Effector CD8-positive, alpha-beta T cell (primary cell): ENCODE measurements at places on chromosomes 13 and 19.
A peak's percentile ranks its signal among the peaks of the same experiment; 100 is the strongest.

DNA sequence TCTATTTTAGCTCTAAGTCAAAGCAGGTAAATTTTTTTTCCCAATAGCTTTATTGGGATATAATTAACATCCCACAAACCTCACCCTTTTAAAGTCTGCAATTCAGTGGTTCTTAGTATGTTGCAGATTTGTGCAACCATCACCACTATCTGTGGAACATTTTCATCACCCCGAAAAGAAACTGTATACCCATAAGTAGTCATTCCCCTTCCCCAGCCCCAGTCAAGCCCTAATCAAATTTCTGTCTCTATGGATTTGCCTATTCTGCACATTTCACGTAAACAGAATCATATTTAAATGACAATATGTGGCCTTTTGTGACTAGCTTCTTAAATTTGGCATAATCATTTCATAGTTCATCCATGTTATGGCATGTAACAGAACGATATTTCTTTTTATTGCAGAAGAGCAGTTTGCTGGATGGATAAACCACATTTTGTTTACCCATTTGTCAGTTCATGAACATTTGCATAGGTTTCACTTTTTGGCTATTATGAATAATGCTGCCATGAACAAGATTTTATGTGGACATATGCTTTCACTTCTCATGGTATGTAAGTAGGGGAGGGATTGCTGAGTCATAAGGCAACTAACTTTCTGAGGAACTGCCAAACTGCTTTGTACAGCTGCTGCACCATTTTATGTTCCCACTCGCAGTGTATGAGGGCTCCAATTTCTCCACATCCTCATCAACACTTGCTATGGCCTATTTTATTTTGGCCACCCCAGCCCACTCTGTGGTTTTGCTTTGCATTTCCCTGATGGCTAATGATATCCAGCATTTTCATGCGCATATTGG lies 10.9 kb downstream of the SLC46A3 start:
- no peak for DNase-seq

- no peak for DNase-seq
These were observed 93.4 kb downstream of the ABCC4 start for GRCh38 chr13:95207769-95208366.

- DNase-seq = no peak
These were observed 63.1 kb downstream of the COG3 start for GRCh38 chr13:45527699-45528462.

DNA sequence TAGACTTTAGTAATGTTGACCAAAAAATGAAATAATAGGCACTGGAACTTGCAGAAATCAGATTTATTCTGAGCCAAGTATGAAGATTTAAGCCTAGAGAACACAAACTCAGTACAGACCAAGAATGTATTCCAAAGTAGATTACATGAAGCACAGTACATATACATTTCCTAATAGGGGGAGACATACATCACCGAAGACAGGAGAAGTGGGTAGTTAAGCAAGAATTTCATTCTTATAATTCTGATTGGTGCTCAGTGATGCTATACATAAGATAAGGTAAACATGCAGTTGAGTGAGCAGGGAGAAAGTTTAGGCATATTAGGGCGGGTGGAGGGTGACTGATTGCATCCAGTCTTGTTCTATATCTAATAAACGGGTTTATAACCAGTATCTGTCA lies 2218.8 kb downstream of the PCDH9 start:
- no peak for DNase-seq

GRCh38 chr13:113739527-113740285 lies 19.3 kb upstream of the TMEM255B start:
- no peak for DNase-seq

DNA sequence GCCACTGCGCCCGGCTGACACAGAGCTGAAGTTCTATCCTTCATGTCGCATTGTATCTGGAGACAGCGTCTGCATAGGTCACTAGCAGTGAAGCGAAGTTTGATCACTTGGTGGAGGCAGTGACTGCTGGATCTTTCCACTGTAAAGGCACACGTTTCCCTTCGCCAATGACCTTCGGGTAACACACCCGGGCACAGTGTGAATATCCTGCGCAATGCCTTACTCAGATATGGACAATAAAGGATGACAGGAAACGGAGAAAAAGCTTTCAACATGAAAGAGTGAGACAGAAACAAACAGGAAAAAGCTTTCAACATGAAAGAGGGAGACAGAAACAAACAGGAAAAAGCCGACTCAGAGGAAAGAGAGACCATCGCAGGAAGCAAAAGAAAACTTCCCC lies 17.1 kb downstream of the ARL11 start:
- DNase-seq = no peak

DNA sequence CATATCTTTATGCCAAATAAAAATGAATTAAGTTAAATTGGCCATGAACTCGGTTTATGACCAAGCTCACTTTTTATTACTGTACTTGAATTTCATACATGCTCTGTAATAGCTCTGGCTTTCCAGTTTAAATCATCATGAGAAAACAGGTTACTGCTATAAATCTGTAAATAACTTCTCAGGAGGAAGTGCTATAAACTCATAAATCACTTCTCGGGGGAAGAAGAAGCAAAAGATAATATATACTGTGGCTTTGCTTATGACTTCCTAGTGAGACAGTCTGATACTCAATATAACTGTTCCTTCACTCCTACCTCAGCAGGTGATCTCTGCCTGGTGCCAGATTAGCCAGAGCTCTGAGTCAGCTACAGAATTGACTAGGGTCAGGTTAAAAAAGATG lies 12.5 kb downstream of the SUPT20H start:
- no peak for DNase-seq

GRCh38 chr19:1026783-1027649 lies 608 bp downstream of the CNN2 start:
- DNase-seq = no peak

- DNase-seq = no peak
These were observed 155.7 kb upstream of the SOX1 start for GRCh38 chr13:111911121-111911720.

- no peak for DNase-seq
These were observed 1620.6 kb upstream of the MIR17HG start for GRCh38 chr13:89726690-89727435.

GRCh38 chr13:73967397-73968165 lies 166.6 kb downstream of the KLF12 start:
- no peak for DNase-seq

DNA sequence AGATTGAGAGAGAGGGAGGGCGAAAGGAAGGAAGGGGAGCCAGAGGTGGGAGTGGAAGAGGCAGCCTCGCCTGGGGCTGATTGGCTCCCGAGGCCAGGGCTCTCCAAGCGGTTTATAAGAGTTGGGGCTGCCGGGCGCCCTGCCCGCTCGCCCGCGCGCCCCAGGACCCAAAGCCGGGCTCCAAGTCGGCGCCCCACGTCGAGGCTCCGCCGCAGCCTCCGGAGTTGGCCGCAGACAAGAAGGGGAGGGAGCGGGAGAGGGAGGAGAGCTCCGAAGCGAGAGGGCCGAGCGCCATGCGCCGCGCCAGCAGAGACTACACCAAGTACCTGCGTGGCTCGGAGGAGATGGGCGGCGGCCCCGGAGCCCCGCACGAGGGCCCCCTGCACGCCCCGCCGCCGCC lies at the start of gene TNFSF11:
TSS of gene TNFSF11 (plus strand) at position 142 of the 400 bp plus-strand sequence. CDS start at position 294, 152 bp downstream.
- no peak for DNase-seq

- DNase-seq = peak; percentile 55
These were observed 4.3 kb downstream of the FAAP24 start for GRCh38 chr19:32976223-32976805.

DNA sequence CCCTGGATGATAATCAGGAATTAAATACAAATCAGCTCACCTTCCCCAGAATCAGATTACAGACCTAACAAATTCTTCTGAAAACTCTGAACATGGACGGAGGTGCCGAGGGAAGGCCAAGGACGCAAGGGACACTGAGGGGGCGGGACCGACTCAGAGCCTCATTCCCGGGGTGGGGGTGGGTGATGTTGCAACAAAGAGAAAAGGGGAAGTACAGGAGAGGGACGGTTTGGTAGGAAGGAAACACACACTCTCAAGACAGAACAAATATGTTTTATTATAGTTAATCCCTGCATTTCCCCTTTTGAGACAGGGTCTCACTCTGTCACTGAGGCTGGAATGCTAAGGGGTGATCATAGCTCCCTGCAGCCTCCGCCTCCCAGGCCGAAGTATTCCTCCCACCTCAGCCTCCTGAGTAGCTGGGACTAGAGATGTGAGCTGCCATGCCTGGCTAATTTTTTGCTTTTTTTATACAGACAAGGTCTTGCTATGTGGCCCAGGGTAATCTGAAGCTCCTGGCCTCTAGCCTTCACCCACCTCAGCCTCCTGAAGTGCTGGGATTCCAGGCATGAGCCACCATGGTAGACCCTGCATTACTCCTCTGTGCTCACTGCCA lies 786 bp upstream of the LILRA2 start:
- DNase-seq = no peak

GRCh38 chr13:109119896-109120295 lies 490.5 kb downstream of the MYO16 start:
- no peak for DNase-seq

DNA sequence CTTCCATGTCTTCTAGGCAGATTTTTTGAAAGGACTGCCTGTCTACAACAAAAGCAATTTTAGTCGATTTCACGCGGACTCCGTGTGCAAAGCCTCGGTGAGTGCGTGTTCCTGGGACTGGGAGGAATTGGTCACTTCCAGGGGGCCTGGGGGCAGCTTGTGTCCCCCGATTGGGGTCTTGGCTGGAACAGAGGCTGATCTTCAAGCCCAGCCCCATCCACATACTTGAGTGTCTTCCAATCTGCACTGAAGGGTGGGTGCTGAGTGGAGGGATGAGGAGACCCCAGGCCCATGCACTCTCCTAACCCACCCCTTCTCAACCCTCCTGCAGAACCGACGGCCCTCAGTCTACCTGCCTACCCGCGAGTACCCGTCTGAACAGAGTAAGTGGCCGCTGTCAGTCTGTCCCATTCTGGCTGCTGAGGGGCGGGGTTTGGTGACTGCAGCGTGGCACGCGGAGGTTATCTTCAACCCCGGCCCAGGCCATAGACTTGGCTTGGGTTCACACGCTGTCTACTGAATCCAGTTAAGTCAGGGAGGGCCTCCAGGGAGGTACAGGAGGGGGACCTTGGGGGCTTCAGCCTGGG lies 4.7 kb downstream of the DDA1 start:
- DNase-seq = no peak

DNA sequence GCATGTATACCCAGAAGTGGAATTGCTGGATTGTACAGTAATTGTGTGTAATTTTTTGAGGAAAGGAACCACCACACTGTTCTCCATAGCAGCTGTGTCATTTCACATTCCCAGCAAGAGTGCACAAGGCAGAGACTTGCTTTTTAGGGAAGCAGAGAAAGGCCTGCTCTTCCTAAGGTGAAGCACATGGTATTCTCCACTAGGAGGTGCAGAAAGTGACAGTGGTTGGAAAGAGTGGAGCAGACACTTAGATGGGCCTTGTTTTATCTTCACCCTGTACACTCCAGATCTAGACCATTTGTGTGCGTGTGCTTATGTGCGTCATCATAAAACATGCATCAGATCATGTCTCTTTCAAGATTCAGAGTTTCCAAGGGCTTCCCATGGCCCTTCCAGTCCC lies 35.0 kb downstream of the FAM124A start:
- DNase-seq = no peak

GRCh38 chr19:38095411-38096308 lies 128.4 kb downstream of the DPF1 start:
- peak; percentile 9 for DNase-seq

GRCh38 chr13:52713894-52714293 lies 25.7 kb downstream of the CNMD start:
- DNase-seq = no peak

GRCh38 chr13:106172176-106172905 lies 363.1 kb downstream of the EFNB2 start:
- no peak for DNase-seq

- DNase-seq = no peak
These were observed 9.9 kb upstream of the ZNF227 start for GRCh38 chr19:44202470-44202869.

GRCh38 chr13:101473458-101473857 lies 21.0 kb downstream of the ITGBL1 start:
- DNase-seq = no peak

DNA sequence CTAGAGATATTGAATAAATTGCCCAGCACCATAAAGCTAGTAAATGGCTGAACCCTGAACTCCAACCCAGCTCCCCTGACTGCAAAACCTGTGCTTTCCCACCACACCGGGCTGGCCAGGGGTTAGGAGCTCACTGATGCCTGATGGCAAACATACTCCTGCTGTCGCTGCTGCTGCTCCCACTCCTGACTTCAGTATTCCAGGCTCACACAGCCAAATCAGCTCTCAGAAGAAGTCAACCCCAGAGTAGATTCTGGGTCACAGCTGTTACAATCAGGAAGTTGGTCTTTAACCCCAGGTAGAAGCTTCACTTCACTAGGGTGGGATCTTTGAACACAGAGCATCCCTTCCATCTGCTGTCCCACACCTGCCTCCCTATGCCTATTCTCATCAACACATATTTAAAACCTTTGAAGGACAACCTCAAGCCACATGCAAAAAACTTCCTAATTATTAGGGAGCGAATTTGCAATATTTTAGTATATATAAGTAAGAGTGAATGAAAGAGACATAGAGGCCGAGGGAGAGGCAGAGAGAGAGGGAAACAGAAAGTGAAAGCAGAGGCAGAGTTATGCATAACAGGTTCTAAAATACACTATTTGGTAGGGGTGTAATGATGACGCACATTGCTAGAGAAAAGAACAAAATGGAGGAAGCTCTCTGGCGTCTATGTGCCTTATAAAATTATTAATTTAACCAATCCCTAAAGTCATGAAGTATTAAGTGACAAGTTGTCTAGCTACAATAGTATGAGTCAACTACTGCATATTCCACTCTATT lies 99.4 kb upstream of the SERP2 start:
- DNase-seq = no peak

DNA sequence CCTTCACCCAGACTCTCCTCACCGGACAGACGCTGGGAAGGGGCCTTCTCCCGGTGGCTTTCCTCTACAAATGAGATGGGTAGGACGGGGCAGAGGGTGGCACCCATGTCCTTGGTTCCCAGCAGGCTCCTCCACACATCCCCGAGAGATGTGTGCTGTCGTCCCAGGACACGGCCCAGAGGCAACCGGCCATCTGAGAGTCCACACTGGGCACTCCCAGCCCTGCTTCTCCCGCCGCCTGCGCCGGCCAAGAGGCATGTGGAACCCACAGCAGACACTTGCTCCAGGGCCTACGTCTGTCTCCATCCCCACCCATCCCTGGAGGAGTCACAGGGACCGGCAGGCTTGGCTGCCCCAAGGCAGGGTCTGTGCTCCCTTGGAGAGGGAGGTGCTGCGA lies 179.9 kb downstream of the KDM4B start:
- DNase-seq = no peak

DNA sequence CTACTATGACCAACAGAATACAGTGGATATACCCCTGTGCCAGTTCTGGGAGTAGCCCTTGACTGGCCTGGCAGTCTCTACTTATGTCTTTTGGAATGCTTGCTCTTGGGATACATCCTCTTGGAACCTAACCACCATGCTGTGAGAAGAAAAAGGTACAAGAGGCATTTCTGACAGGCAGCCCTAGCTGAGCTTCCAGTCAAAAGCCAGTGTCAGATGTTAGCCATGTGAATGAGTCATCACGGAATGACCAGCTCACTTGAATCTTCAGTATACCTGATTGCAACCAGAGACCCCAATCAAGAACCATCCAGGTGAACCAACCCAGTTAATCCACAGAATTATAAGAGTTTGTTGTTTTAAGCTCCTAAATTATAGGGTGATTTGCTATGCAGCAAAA lies 4.1 kb downstream of the CCDC169 start:
- DNase-seq = no peak

- no peak for DNase-seq
These were observed 54.4 kb upstream of the MEDAG start for GRCh38 chr13:30851697-30852096.

- no peak for DNase-seq
These were observed 380.1 kb downstream of the EFNB2 start for GRCh38 chr13:106155411-106155810.
